ENCODE measurements at places on chromosomes 11 and 22.

DNA sequence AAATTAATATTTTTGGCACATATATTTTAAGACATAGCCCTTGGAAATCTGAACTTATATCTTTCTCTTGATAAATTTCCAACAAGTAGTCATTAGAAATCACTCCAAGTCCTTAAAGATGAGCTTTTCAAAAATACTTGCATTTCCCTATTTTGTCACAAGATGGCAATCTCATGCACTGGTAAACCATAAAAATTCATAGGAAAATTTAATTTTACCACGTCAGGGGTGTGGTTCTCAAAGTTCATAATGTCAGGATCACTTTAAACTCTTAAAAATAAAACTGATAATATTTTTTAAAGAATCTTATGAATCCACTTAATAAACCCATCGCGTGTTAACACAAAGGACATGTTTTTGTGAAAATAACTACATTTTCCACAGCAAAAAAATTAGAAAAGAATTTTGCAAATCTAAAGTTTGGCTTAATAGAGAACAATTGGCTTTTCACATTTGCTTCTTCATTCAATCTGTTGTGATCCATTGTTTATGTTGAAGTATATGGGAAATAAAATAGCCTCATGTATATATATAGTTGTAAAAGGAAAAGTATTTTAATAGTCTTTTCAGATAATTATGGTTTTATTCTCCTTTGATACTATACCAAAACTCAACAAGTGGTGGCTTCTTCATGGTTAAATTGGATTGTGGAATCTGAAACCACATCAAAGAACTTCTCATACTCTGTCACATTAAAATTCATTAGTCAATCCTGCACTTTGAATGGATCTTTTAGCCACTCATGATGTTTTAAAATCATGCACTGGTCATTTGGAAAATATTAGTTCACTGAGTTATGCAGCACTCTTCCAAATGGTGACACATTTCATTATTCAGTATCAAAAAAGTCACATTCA lies 169.1 kb downstream of the CADM1 start:
- DNase-seq = no peak

DNA sequence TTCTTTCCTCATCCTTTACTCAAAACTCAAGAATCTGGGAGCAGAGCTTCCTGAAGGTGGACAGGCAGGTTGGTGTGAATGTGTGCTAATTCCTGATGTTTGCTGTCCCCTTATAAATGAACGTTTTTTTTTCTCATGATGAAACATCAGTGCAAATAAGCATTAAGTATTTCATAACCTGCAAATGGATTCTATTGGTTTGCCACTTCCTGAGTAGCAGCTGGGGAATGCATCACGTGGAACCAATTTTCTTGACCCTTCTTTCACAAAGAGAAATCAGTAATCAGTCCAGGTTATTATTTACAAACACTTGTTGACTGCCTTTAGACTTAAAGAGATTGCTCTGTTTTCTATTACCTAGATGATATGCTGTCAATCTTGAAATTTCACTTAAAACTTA lies 40.1 kb upstream of the SCN3B start:
- DNase-seq = no peak

DNA sequence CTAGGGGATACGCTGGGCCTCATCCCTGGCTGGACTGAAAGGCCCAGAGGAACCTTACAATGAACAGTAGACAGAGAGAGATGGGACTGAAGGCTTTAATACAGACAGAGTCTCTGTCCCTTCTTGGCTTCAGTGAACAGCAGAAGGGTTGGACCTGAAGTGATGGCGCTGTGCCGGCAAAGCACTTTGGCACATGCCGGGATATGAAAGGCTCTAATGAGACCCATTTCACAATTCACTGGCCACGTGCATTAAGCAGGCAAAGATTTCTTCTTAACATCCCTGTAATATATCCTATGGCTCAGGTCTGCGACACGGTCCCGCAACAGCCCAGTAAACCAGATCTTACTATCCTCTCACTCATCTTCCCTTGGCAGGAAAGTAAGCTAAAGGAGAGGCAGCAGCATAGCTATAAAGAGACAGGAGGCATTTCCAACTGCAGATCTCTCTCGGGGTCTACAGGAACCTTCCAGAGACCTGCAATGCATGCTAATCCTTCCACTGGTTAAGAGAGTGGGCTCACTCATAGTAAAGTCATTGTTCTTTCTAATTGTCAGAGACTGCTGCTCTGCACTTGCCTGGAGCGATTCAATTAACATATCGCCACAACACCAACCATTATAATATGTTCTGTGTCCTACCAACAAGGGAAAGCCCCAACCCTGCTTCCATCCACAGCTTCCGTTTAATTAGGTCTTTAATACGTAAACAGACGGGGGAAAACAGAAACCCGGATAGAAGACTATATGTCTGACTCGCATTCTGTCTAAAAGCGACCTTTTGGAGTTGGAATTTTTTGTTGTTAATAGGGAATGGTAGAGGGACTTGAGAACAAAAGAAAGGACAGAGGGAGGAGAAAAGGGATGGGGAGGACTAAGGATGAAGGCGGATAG lies 1179.0 kb downstream of the LRRC4C start:
- DNase-seq = peak; percentile 30

DNA sequence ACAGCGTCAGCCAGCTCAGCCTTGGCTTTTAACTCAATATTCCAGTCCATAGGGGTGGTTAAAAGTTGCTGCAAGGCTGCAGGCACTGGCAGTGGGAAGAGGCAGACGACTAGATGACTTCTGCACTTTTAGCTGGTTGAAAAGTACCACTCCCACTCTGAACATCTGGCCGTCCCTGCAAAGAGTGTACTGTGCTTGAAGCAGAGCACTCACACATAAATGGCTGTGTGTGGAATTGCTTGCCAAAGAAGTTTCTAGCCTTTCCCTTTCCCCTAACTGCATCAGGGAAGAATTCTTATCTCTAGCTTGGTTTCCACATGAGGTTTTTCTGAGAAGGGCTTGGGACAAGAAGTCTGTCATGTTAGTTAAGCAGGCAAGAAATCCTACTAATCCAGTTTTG lies 5.1 kb upstream of the PHLDB1 start:
- DNase-seq = no peak

DNA sequence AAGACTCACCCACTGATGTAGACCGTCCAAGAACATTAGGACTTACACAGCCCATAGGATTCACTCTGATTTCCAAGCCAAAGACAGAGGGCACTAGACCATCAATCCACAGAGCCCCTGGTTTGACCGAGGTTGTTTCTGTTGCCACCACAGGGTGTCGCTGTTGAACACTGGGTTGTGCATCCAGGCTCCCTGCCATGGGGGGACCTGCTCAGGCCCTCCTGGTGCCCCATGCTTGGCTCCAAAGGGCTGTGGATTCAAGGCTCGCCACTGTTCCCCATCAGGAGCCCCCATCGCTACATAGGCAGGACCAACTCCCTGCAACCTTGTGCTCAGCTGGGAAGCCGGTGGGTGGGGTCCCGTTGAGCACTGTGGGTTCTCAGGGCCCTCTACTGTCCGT lies 128.0 kb upstream of the ANO1 start:
- no peak for DNase-seq

DNA sequence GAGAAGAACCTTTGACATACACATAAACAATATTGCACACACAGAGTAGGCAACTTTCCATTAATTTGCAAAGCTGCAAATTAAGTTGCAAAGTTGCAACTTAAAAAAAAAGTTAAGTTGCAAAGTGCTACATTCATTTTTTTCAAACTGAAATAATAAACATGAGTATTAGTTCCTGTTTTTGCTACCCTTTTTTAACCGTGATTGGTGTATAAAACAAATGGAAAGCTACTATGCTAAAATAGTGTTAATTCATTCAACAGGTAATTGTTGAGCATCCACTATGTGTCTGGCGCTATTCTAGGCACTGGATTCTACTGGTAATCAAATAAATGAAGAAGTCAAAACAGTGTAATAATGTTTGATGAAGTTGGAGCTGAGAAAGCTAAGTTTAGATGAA lies 8.1 kb downstream of the ZFP91 start:
- no peak for DNase-seq

- DNase-seq = no peak
Observed at GRCh38 chr11:70672991-70673653, 274.8 kb downstream of the CTTN start.

DNA sequence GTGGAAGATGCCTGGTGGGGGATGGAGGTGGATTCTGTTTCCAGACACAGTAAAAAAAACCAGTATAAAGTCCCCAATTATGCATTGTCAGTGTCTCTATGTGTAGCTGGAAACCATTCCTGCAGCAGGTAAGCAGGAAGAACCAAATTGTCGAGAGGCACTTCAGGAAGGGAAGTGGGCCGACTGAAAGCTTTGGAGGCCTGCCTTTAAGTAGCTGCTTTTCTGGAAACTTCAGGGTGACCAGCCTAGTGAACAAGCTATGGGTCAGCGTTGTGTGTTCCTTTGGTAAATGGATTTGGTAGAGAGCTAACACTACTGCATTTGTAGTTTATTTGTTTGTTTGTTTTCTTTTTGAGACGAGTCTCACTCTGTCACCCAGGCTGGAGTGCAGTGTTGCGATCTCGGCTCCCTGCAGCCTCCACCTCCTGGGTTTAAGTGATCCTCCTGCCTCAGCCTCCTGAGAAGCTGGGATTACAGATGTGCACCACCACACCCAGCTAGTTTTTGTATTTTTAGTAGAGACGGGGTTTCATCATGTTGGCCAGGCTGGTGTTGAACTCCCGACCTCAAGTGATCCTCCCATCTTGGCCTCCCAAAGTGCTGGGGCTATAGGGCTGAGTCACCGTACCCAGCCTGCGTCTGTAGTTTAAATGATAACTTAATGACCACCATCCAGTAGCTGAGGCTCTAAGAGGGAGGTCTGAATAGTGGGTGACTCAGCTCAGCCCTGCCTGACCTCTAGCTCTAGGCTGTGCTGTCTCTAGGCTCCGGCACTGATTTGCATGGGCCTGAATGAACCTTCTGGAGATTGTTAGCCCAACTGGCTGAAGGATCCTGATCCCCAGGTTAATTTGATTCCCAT lies 12.8 kb downstream of the PTPRJ start:
- DNase-seq = no peak

GRCh38 chr11:19723572-19724342 lies 11.1 kb downstream of the NAV2 start:
- peak; percentile 47 for DNase-seq

DNA sequence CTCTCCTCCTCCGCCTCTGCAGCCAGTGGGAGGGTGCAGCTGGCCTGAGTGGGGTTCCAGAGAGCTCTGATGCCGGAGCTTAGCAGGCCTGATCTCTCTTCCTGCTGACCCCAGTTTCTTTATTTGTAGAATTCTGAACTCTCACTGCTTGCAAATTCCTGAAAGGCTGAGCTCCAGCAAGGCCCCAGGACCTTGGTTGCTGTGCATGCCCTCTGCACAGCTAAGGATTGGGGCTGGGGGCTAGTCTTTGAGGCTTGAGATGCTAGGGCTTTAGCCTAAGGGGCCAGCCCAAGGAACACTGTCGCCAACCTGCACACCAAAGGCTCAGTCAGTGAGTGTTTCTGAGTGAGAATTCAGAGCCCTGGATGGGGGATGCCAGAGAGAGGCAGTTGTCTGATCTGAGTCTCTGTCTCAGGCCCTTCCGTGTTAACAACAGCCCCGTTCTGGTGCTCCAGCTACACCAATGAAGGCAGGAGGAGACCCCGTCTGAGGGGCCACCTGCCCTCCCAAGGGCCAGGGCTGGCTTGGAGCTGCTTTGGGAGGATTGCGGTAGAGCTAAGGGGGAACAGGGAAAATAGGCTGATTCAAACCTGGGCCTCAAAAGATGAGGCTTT lies 106.0 kb upstream of the LMO1 start:
- DNase-seq = no peak

DNA sequence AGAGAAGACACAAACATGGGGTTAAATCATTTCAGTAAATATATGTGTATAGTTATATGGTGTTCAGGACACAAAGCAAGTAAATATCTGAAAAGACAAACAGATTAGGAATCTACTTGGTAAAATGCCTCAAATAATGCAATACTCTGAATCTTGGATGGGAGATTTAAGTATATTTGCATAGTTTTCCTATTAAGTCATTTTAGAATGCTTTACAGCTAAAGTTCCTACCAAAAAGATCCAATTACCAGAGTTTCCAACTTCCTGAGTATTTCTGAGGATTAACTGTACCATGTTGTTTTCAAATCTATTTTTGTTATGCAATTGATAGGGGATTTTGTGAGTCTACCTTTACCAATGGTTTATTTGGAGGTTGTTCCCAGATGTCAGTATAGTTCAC lies 424.4 kb upstream of the CCDC179 start:
- no peak for DNase-seq

DNA sequence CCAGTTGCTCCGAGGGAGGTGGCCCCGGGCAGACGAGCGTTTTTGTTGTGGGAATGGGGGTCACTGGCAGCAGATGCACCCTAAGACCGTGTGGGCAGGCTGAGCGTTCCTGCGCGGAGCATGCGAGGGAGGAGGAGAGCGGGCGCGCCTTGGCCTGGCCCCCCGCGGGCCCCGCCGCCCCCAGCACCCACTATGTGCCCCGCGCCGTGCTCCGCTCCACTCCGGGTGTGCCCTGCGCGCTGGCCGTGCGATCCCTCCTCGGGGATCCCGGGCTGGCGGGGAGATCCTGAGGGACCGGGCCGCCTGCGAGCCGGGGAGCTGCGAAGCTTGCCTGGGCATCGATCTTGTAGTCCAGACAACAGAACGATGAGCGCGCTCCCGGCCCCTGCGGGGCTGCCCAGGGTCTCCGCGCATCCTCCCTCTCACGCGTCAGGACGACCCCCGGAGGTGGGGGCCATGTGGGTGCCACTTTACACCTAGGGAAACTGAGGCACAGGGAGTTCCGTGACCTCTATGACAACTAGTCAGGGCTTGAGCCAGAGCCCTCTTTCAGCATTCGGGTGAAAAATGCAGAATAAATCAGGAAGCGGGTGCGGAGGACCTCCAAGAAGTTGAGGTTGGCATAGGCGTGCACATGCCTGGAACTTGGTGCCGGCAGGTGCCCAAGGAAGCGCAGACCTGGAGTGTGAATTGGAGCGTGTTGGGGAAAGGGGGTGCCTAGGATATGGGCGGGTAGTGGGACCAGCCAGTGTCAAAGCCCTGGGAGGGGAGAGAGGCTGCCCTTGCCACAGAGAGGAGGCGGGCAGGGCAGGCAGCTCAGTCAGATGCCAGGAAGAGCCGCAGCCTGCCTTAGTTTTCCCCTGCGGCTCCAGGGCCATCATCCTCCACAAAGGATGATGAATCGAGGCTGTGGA lies 1.3 kb upstream of the KMT5B start:
- peak; percentile 33 for DNase-seq

DNA sequence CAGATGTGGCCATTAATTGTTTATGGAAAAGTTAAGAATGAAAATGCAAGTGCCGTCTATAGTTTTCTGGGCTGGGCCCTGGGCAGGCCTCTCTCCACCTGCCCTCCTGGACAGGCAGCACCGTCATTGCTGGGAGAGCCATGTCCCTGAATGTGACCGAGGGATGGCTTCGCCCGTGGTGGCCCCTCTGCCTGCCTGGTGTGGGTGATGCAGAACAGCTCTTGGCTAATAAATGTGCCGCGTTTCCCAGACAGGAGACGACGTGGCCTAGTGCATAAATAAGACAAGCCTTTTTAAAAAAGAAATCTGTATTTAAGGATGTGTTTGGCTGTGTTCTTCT lies 407.3 kb downstream of the TBC1D22A start:
- peak; percentile 7 for DNase-seq

DNA sequence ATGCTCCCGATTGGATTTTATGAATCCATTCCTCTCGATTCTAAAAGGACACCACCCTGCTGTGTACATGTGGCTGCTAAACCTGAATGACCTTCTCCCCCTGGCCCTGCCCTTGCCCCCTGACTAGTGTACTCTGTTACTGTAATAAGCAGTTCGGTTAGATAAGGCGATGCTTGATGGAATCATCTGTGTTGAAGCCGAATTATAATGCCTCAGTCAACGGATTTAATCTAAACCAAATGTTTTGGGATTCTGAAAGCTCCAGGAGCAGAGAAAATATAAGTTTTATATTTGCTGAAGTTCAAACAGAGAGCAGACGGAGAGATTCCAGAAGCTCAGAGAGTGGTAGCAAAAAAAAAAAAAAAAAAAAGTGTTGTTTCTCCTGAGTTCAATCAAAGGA lies 275.4 kb upstream of the MPPED2 start:
- DNase-seq = no peak

All from femur (tissue), 1 donor.